RKO (cell line): ENCODE measurements at places on chromosomes 3 and 15.
A peak's percentile ranks its signal among the peaks of the same experiment; 100 is the strongest.

DNA sequence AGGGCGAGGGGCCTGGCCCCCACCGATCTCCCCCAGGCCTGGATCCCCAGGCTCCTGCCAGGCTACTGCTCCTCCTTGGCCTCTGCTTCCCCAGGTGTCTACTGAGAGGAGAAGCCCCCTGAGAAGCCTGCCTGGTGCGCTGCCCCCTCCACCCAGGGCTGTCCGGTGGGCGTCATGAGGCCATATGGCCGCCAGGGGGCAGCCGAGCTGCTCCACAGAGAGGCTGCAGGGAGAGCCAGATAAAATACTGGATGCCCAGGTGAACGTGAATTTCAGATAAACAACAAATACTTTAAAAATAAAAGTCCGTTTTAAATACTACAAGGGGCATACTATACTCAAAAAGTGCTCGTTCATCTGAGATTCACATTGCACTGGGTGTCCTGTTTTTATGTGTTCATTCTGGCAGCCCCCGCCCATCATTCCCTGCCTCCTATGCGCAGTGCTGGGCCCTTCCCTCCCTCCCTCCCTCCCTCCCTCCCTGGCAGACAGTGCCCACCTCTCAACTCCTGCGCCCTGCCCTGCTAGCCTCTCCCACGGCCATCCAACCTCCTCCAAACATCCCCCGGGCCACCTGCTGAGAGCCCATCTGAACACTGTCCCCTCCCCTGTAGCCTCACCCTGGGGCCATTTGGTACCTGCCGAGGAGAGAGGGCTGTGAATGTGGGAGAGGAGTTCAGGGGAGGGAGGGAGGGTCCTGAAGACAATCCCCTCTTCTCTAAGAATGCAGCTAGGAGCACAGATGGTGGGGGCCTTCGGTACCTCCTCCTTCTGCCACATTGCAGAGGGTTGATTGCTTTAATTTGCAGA lies 29.6 kb downstream of the PSTPIP1 start:
- DNase-seq, result peak; percentile 35

GRCh38 chr3:61627768-61628185 lies 66.4 kb downstream of the PTPRG start:
- DNase-seq, result peak; percentile 3

GRCh38 chr3:5456199-5456598 lies 268.7 kb downstream of the EDEM1 start:
- peak; percentile 0 for DNase-seq

DNA sequence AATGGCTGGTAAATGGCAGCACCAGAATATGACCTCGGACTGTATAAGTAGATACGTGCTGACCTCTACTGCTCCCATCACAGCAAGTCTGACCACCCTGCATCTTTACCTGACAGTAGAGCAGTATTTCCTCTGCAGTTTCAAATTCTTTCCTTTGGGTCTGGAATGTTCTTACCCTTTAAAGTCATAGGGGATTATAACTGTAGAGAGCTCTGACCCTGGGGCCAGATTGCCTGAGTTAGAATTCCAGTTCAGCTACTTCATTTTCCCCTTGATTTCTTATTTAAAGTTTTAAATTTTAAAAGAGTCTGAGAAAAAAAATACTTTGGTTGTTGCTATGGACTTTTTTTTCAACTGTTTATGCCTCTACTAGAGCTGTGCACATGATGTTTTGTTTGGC lies 237.7 kb downstream of the NR1D2 start:
- DNase-seq, result no peak

DNA sequence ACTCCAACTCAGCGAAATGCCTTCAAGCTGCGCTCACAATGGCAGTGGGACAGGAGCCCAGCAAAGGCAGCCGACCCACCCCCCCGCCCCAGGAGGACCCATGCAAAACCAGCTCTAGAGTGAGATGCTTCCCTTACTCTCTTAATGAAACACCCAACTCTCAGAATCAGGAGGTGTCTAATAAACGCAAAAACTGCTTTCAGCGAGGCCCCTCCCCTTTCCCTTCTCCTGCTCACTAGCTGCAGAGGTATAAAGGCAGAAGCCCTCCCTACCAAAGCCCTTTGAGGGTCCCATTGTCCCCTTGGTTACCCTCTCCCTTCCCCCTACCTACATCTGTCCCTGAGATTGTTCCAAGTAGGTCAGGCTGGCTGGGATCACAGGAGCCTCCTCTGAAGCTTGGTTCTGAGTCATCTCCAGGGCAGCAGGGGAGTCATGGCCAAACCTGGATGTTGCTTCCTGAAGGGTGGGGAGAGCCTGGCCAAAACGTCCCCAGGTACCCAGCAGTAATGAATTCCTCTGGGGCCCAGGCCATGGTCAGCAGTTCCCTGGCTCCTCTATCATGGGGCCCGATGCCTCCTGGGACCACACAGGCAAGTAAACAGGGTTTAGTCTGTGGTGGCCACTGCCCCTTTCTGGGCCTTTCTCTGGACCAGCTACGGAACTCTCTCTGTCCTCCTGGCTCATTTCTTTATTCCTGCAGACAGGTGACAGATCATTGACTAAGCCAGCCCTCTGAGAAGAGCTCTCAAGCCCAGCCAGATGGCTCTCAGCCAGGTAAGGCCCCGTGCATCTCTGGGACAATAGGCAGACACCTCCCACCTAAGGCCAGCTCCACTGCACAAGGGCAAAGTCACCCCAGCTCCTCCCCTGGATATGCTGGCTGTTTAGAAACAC lies 8.6 kb downstream of the KLHL25 start:
- peak; percentile 1 for DNase-seq

- DNase-seq, result no peak
Observed at GRCh38 chr3:126389794-126390146, 4.9 kb upstream of the CFAP100 start.

DNA sequence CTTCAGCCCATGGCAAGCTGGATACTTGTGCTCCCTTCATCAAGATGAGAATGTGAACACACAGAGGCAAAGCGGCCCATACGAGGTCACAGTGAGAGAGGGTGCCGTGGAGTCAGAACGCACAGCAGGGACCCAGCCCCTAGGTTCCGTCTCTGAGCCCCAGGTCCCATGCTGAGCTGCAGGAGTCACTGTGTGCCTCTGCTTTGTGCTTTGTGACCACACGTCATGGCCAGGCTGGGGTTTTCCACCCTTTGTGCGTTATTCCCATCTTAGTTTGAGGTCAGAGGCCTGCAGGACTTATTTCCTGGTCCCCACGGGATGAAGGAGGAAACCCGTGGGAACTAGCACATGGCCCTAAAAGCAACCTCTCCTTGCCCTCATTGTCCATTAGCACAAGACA lies 140.3 kb downstream of the TJP1 start:
- no peak for DNase-seq

DNA sequence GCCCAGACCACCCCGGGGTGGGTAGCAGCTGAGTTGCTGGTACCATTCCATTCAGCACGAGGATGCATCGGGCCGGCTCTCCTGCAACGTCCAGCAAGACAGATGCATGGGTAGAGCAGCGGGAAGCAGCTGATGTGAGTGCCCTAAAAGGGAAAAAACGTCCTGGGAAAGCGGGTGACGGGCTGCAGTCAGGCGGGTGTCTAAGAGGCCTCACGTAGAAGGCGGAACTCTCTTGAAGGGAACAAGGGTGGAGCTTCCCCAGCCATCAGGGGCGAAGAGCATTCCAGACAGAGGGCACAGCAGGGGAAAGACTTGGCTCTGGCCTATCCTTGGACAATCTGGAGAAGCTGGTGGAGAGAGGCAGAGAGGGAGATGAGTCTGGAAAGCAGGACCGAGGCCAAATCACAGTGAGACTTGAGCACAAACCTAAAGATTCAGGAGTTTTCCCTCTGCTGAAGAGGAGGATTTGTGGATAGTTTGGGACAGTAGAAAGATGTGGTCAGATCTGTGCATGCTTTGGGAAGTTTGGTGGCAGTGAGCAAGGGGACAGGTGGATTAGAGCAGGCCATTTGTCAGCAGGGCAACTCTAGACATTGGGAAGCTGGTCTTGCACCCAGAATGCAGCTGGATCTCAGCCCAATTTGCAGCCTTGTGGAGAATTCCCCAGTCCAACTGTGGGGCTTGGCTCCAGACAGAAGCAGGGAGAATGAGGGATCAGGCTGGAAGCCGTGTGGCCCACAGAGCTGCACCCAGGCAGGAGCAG lies 70.7 kb downstream of the SEMA5B start:
- DNase-seq, result no peak

DNA sequence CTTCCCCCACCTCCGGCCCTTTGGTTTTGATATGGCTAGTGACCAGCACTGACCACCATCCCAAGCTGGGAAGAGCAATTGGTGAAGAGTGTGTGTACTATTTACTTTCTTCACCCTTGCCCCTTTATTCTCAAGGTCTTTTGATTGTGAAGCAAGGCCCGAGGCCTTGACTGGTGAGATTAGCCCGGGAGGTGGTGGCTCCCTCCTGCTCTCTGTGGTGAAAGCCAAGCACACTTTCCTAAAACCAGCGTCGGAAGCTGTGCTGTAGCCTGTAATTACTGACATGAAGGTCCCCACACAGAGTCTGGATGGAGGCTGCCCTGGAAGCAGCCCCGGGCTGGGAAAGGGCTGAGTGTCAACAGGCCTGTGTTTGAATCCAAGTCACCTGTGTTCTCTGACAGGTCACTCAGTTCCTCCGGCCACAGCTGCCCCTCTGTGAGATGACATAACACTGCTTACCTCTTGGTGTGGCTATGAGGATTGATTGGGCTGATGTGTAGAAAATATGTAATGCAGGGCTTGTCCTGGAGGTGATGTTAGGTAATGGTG lies 60.5 kb upstream of the PRR23C start:
- no peak for DNase-seq

DNA sequence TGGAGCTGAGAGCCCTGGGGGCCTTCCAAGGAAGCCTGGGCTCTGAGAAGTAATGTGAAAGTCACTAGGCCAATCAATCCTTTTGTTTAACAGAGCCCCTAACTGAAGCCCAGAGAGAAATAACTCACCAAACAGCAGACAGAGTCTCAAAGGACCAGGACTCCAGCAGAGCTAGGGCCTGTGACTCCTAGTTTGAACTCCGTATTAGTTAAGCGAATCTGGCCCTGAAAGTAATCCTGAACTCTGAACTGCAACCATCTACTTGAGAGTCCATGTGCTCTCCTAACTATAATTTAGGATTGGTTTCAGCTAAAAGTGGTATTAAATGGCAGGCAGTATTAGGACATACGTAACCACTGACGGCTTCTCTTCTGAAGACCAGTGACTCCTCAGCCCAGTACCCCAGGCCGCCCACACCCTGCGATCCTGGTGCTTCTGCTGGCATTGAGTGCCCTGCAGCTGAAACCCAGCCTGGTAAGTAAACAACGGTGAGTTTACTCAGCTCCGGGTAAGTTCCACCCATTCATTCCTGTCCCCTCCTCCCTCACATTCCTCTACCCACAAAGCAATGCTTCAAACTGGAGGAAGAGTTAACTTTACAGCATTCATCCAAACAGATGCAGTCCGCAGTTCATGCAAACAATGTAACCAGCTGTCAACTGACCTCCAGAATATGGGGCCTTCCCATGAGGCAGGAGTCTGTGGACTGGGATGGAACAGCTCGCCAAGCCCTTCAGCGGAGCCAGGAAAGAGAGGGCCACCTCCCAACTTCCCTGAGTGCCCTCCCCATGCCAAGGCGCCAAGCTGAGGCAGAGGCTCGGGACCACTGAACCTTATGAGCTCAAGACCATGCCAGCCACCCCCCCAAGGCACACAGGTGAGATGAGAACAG lies 7.3 kb downstream of the MYO5C start:
- DNase-seq, result no peak

GRCh38 chr15:101198800-101199199 lies 53.0 kb downstream of the CHSY1 start:
- DNase-seq, result no peak

DNA sequence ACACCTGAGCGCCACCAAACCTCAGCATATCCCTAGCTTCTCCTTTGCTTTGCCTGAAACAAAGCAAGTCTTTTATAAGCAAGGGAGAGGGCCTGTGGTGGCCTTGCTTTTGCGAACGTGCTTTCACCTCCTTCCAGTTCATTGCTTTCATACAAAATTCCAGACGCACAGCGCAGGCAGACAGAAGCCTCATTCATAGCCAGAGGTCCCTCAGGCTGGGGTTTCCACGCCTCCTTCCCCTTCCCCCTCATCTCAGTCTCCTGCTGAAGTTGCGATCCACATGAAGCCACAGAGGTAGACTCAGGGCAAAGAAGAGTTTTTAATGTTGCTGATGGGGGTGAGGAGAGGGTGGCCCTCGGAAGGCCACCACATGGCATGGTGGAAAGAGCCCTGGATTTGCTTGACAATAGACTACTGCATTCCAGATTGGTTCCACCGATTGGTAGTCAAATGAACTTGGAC lies 59.4 kb upstream of the FLNB start:
- DNase-seq, result no peak
